ENCODE measurements at places on chromosomes 5 and 9.

GRCh38 chr5:180001742-180002141 lies 69.8 kb downstream of the RNF130 start:
- no peak for DNase-seq

- DNase-seq, result no peak
Observed at GRCh38 chr5:109921735-109922380, 232.1 kb downstream of the MAN2A1 start.

DNA sequence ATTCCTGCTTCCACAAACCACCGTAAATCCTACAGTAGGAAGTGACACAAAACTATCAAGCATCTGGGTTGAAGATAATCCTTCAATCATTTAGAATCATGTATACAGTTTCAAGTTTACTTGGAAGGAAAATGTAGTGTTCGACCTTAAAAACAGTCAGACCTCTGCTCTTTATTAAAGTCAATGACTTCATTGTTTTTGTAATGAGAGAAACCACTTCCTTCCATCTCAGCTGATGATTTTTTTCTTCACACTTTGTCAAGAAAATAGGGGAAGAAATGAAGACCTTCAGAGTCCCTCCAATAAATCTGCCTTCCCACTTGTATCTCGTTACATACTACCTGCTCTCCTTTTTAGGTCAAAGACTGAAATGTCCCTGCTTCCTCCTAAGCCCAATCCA lies 30.1 kb downstream of the TUSC1 start:
- no peak for DNase-seq

GRCh38 chr5:111280282-111280951 lies 56.2 kb downstream of the CAMK4 start:
- no peak for DNase-seq

- no peak for DNase-seq
Observed at GRCh38 chr5:147487031-147487750, 22.7 kb downstream of the DPYSL3 start.

DNA sequence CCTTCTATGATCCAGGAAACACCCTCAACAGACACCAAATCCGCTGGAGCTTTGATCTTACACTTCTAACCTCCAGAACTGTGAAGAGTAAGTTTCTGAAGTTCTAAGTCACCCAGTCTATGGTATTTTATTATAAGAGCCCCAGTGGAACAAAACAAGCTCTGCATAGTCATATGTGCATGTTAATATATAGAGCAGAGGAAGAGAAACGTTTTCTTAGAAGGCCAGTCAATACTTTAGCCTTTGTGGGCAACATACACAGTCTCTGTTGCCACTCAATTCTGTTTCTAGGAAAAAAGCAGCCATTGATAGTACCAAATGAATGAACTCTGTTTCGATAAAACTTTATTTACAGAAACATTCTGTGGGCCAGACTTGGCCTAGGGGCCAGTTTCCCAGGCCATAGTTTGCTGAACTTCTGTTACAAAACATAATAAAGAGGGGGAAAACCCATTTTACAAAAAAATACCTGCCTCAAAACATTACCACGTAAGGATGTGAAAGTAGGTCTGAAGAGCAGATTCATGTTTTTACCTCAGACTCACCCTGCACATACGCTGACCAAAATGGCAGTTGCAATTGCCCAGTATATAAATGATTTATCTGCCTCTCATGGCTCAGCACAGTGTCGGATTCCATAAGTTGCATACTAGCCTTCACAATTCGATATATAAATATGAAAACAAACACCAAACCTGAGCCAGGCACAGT lies 350.5 kb downstream of the SLIT3 start:
- DNase-seq, result no peak

- no peak for DNase-seq
Observed at GRCh38 chr5:117652036-117652957, 1077.7 kb upstream of the SEMA6A start.

GRCh38 chr5:126198531-126198930 lies 224.7 kb upstream of the GRAMD2B start:
- no peak for DNase-seq

DNA sequence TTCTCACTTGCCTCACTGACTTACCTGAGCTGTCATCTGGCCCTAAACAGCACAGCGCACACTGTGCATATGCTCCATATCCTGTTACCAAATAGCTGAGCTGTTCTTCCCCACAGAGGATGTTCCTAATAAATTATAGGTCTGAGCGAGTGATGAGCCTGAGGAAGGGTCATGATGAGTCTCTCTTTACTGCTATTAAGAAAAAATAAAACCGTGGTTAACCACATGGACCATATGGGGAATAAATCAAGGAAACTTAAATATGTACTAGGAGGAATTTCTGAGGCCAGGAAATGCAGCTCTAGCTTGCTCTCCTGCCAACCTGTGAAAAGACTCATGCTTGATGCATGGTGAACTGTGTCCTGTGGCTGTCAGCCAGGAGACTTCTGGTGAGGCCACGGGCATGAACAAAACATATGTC lies 424.8 kb upstream of the DMAC1 start:
- no peak for DNase-seq

GRCh38 chr5:154197801-154198491 lies 7.4 kb downstream of the GALNT10 start:
- no peak for DNase-seq

- DNase-seq, result no peak
Observed at GRCh38 chr9:119533504-119533903, 164.3 kb upstream of the BRINP1 start.

- DNase-seq, result peak; percentile 57
Observed at GRCh38 chr5:25858019-25858418, 1180.4 kb downstream of the CDH9 start.

- DNase-seq, result no peak
Observed at GRCh38 chr9:30575218-30575617, 1809.2 kb upstream of the ACO1 start.

DNA sequence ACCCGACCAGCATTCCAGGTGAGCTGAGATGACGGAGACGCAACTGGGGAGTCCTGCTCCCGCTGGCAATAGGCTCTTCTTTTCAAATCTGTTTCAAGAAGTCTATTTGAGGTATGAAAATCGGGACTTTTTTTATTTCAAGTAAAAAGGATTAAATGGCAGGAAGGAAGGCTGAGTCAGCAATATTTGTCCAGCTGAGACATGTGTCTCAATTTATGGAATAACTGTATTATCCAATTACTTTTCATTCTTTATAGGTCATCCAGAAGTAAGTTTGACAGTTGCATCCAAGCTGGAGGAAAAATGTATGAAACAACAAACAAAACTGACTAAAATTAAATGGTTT lies 221.1 kb downstream of the NR2F1-AS1 start:
- no peak for DNase-seq

DNA sequence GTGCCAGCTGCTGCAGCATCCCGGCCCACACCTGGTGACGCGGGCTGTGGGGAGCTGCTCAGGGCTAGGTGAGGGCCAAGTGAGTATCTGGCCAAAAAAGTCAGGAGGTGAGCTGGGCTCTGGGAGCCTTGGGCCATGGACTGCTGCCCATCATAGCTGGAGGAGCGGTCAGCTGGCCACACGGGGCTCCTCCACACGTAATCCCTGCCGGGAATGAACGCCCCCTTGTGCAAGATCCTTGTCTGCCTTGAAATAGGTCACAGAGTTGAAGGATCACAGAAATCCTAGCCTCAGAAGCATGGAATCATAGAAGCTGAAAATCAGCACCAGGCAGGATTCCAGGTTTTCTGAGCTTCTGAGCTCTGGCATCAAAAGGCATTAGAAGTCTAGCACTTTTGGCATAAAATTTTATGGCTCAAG lies 16.8 kb upstream of the COL27A1 start:
- no peak for DNase-seq

DNA sequence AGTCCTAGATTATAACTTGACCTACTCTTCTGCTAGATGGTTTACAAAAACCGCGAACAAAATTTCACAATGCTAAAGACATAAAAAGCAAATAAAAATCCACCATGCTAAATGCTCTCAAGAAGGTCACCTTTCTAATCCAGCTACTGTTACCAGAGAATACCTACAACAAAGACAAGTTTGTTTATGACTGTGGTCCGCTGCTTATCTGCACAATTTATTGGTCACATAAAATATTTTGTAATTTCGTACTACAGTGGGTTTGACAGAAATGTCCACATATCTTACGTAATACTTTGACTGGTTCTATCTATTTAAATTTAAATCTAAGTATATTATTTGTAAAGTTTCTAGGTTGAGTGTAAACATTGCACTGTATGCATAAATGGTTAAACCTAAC lies 257.6 kb upstream of the ZNF608 start:
- DNase-seq, result no peak

DNA sequence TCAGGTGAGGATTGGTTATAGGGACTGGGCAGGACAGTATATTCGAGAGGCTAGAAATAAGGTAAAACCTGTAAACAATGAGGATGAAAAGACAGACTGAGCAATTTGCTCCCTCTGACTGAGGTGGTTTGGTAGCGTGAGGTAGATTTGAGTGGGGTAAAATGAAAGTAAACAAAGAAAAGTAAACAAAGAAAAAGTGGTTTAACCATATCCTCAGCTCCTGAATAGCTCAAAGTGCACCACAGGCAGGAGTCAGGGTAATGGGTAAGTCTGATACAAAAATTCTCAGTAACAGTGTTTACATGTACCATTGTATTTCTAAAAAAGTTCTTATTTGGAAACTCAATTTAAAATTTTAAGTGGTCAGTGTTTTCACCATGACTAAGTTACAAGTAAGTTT lies 203.1 kb upstream of the ARRDC3 start:
- no peak for DNase-seq

- no peak for DNase-seq
Observed at GRCh38 chr5:69492923-69493395, 369 bp downstream of the OCLN start.

DNA sequence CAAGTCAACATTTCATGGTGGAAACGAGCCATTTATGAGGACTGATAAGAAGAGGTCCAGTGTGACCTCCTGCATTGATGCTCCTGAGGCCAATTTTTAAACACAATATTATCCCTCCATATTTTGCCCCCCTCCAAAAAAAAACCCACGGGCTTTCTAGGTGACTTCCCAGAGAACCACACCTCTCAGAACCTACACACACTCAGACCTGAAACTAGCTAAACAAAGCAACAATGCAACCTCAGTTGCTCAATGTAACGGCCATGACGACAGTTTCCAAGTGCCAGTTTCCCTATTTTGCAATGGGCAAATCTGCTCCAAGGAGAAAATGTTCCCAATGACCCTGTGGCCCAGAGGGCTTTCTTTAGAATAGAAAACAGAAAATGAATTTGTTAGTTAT lies 3.5 kb downstream of the NRG2 start:
- DNase-seq, result no peak

DNA sequence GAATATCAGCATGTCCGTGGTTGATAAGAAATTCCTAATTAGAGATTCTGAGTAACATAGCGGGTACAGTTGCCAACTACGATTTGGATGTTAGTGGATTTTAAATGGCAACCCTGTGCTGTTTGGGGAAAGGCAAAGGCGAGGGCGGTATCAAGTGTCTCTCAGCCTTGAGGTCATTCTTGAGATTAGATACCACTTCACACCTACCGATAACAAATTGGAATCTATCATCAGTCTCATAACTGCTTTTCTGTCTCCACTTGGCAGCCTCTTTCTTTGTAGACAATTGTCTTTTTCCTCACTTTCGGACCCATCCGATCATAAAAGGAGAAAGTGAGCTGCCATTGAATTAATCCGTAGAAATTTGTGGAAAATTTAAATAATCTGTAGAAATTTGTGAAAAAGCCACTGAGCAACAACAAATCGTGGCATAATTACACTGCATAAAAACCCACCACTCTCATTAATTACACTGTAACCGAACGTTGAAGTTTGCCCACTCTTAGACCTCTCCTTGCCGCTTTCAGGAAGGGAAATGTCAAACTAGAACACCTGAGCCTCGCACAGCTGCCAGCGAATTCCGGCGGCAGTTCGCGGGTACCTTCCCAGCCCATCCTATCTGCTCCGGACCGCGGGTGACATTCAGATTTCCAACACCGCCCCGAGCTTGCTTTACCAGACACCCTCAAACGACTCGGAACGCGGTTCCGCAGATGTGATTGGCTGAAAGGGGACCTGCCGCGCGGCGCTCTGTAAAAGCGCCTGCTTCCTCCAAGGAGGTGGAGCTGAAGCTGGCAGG lies 849 bp upstream of the RGMB start:
- peak; percentile 47 for DNase-seq

- DNase-seq, result no peak
Observed at GRCh38 chr5:140251527-140251973, 51.4 kb downstream of the PFDN1 start.

DNA sequence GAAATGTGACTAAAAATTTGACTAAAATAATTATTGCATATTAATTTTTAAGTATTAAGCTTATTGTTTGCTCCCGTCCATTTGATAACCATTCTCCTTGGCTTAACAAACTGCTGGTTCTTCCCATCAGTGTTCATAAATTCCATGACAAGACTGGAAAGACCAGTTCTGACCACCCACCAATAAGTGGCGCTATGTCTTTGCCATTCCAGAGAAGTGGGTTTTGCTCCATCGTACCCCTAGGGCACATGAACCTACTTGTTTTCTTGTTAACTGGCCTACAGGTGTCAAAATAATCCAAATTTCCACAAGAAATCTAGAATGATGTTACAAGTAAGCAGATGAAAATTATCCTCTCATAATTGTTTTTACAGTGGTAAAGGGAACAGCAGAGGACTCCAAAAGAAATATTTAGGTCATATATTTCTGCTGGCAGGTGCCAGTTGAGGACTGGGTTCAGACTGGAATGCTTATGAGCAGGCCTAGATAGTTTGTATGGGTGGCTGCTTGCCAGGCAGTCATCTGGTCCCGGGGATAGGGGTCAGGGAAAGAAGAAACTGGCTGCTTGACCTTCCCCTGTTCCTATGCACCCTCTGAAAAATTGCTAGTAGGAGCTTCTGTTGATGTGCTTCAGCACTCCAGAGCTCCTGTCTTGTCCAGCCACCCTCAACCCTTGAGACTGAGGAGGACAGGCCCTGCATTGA lies 283.1 kb upstream of the ADAMTSL1 start:
- no peak for DNase-seq

DNA sequence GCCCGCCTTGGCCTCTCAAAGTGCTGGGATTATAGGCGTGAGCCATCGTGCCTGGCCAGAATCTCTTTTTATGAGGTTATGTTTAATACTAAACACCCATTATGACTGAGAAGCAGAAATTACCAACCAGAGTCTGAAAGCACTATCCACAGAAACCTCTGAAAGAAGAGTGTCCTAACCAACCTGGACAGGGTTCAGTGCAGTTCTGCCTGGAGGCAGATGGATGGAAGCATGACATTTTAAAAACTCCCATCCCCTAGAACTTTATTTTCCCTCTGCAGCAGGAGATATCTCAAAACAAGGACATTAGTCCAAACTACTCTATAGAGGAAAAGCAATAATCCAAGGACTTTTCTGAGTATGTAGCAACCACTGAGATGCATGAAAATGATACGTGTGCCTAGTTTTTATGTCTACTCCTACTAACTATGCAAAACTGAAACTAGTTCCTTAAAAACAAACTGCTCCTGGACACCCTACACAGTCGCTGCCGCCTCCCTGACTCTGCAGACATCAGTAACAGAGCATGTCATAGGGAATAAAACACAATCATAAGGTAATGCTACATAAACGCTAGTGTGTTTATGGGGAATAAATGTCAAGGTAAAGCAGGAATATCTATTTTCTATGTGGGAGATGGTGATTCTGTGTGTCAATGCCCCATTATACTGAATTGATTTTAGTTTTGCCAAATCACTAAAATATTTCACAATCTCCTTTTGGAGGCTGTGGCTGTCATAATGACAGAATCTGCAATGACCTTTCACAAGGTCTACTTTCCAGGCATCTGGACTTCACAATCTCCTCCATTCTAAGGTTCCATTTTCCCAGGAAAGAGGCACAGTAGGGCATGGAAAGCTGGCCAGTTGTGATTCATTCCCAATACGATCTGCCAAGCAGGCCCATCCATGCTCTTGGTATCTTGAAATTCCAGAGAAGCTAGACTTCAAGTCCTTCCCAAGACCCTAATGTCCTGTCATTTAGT lies 122.8 kb downstream of the SIL1 start:
- no peak for DNase-seq

GRCh38 chr5:154203798-154204578 lies 13.5 kb downstream of the GALNT10 start:
- DNase-seq, result no peak
